ENCODE measurements at places on chromosomes 4 and X.

- peak; percentile 60 for DNase-seq
Observed at GRCh38 chr4:14254252-14254651, 626.7 kb upstream of the BOD1L1 start.

GRCh38 chr4:142041788-142042187 lies 405.4 kb downstream of the IL15 start:
- DNase-seq = no peak

GRCh38 chrX:103913356-103914020 lies 48.9 kb upstream of the TMSB15B start:
- no peak for DNase-seq

GRCh38 chrX:43225626-43226328 lies 430.3 kb upstream of the MAOA start:
- DNase-seq = no peak

- peak; percentile 12 for DNase-seq
Observed at GRCh38 chrX:19855700-19856381, 31.6 kb downstream of the SH3KBP1 start.

DNA sequence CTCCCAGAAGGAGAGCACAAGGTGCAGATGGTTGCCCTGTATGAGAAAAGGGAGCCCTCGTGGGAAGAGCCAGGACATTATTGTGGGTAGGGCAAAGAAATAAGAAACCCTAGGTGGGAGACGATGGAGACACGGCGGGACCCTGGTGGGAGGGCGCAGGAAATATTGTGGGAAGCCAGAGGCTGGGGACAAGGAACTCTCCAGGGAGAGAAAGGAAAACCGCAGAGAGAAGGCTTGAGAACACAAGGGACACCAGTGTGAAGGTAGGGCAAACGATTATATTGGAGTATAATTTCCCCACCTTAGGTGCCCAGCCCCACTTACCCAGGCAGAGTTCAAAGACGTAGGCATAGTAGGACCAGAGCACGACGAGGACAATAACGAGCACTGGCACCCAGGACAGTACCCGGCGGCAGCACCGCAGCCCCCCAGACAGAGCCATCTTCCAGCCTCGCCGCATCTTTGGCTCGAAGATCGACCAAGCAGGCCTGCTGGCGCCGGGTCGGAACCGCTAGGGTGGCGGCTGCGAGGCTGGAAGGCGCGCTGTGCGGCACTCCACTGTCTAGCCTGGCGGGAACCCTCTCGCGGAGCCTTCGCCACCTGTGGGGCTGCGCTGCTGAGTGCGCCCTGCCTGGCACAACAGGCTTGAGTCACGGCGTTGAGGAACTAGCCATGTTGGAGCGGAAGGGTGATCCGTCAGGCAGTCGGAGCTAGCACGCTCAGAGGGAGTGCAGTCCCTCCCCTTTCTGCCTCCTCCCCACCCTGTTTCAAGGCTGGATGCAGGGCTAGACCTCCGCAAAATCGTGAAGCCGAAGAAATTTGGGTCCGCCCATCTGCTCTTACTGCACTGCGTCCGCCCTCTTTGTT lies at the start of gene ZDHHC15:
ZDHHC15 (minus strand) TSS at position 473 of the 867 bp plus-strand sequence; CDS start at position 460, 13 bp downstream.
- peak; percentile 33 for DNase-seq

DNA sequence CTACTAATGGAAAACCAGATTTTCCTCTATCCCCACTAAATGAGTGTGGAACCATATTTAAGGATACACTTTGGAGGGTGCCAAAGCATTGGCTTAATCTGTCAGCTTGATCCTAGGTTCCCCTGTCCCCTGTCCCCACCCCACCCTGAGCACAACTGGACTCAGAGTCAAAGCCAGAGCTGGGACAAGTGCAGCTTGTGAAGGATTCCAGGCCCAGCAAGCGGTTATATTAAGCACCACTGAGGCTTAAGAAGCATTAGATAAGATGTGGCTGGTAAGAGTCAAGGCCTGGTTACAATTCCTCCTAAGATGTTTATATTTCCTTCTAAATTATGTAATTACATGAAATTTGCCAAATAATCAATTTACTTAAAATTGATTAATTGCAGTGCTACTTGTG lies 350.0 kb upstream of the GATB start:
- DNase-seq = no peak

DNA sequence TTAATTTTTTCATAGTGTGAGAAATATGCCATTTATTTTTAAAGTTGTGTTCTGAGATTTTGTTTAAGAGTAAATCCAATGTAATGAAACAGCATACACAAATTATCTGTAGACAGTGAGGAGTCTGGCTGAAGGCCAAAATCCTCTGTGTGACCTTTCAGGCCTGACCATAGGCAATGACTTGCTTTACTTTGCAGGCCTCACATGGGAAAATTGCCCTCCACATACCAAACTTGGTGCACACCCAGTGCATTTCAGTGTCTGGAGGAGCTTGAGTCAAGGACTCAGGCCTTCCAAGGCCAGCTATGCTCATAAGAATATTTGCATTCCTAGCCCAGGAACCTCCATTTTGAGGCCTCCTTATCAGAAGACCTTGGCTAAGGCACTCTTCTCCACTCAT lies 430.1 kb downstream of the GABRG1 start:
- DNase-seq = no peak

DNA sequence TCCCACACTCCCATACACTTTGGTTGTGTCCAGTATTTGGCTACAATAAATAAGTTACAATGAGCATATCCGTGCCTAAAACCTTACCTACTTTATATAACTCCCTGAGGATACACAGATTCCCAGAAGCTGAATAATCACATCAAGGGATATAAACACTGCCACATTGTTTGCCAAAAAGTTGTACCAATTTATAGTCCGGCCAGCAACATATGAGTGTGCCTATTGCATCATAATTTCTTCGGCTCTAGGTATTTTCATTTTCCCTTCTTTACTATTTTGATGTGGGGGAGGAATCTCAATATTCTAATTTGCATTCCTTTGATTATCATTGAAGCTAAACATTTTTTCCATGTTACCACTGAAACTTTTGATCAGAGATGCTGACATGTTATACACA lies 146.4 kb downstream of the PCDH19 start:
- DNase-seq = peak; percentile 0

DNA sequence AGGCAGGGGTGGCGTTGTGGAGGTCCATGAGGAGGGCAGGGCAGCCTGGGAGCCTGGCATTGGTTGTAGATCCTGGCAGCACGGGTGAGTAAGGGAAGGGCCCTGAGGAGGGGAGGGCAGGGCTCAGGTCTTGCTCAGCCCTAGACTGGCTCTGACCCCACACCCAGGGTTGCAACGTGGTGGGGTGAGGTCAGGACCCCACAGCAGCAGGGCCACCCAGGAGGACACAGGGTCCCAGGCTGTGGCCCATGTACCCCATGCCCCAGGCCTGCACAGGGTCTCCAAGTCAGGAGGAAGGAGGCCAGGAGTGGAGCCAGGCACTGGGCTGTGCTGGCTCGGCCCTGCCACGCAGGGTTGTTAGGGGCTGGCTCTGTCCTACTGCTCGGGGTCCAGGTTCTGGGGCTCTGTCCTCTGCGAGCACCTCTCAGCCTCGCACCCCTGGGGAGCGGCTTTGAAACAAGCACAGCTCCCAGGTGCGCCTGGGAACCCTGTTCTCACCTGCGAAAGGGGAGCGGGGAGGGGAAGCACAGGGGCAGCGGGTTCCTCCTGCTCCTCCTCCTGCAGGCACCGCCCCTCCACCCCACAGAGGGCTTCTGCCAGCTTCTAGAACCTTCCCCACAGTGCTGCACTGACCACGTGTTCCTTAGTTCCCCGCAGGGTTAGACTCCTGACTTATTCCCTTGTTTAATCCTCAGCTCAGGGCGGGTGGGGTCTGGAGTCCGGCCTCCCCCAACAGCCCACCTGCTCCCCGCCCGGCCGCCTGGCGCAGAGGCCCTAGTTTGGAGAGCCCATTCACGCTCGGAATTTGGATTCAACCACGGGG lies 20.4 kb downstream of the MSANTD1 start:
- no peak for DNase-seq

- DNase-seq = no peak
Observed at GRCh38 chrX:68755616-68756125, 73.2 kb upstream of the EFNB1 start.

GRCh38 chr4:187283201-187283955 lies 559.7 kb upstream of the FAT1 start:
- no peak for DNase-seq

DNA sequence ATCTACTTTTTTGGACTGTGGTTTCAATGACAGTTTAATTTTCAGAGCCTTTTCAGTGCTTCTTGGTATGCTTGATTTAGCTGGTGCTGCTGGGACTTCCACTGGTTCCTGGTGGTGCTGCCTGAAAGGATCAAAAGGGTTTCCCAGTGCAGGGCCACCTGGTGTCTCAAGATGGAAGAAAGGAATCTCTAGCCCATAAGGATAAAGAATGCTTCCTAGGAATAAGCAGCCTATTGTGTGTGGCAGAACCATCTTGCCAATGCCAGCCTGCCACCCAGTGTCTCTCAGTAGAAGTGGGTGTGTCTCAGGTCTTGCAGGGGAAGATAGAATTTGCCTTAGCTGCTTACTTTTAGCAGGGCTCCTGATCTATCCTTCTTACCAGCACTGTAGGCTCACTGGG lies 15.0 kb upstream of the RAI2 start:
- peak; percentile 0 for DNase-seq

DNA sequence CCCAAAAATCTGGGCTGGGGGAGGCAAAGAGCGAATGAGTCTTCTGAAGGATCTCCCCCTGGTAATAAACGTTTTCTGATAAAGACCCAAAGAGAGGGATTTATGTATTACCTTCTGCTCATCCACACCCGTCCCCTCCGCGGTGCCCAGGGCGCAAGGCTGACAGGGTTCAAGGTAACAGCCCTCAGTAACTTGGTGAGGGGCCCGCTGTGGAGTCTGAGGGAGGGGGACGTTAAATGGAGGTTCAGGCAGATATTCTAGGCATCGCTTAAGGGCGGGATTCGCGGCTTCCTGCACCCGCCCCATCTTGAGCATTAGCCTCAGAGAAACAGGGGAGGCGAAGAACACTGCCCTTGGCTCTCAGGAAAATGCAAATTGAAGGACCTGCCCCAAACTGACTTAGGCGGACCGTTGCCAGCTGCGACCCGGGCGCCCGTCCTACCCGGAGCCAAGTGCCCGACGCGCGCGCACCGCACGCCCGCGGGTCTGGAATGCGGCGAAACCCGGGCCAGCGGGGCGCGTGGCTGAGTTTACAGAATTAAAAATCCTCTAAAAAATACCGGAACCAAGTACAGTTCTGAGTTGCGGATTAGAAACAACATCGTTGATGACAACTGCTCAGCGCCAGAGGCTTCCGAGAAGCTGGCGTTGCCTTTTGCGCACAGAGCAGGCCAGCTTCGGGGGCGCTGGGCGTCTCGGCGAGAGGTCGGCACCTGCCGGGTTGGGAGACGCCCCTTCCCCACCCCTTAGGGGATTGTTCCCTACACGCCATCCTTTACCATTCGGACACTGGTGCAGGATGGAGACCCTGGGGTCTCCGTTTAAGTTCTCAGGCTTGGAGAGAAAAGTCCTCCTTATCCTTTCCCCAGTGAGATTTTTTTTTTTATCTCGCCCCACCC lies 2.8 kb downstream of the HELT start:
- DNase-seq = no peak

- DNase-seq = peak; percentile 71
Observed at GRCh38 chrX:86137071-86137470, 11.2 kb upstream of the DACH2 start.

DNA sequence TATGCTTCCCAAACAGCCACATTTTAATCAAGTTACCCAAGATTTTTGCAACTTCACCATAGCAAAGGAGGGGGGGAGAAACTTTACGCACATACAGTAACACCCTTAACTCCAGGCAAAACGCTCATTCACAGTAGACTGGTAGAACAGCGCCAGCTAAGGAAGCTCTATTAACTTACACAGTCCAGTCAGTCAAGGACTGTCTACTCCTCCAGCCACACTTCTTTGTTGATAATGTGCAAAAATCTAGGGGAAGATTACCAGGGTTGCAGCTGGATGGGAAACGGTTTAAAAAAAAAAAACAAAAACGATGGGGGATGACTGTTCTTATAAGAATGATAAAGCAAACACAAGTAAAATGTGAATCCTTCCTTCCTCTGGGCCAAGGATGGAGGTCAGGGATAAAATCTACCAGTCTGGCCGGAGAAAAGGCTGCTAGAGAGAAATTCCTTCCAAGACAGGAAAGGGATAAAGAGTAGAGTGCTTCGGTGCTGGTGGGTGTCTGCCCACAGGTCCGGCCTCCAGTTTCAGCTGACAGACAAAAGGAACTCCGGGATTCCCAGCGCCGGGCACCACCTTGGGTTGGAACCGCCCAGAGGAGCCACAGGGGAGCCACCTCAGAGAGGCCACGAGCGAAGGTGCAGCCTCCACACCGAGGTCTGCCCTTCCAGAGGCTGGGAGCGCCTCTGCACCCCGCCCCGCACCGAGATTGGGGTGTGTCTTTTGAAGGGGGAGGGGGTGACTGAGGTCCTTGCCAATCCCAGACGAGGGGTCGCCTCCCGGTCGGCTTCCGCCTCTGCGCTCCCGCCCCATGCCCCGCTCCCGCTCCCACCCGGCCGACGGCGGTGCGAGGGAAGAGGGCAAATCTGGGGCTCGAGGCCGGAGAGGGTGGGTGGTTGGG lies 811 bp downstream of the ANKRD50 start:
- peak; percentile 75 for DNase-seq

GRCh38 chrX:56564164-56564885 lies 898 bp downstream of the UBQLN2 start:
- DNase-seq = peak; percentile 85

DNA sequence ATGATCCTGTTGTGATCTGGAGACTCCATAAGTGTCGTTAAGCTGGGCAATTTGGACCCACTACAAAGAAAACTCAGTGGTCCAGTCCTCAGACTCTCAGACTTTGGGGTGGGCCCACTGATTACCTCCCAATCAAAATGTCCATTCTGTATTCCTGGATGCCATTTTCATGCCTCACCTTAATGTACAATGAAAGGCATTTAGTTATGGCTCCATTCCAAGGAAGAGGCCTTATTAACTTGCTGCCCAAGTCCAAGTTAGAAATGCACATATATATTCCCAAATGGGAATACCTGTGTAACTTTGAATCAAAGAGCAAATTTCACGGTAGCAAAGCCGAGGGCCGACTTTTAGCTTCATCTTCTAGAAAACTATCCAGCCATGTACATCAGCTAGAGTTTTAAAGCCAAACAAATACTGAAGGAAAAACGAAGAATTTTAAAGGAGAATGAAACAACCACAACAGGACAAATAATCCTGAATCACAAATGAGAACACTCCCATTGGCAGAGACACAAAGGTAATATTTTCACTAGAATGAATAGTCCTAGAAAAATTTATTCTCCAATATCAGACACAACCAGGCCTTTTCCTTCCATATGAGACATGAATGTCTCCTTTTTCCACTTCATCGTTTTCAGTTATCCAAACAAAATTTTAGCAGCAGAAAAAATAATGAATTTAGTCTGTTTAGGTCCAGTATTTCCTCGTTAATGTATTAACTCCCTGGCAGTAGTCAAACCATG lies 63.7 kb upstream of the HHIP start:
- DNase-seq = peak; percentile 75

- peak; percentile 12 for DNase-seq
Observed at GRCh38 chrX:153495362-153495751, 577 bp downstream of the BGN start.
